ENCODE measurements at places on chromosomes 16 and 17. TPM values are rescaled to one million over a fixed set of nuclear protein-coding genes. Genes with fewer than 3 reads are reported as not detected.

DNA sequence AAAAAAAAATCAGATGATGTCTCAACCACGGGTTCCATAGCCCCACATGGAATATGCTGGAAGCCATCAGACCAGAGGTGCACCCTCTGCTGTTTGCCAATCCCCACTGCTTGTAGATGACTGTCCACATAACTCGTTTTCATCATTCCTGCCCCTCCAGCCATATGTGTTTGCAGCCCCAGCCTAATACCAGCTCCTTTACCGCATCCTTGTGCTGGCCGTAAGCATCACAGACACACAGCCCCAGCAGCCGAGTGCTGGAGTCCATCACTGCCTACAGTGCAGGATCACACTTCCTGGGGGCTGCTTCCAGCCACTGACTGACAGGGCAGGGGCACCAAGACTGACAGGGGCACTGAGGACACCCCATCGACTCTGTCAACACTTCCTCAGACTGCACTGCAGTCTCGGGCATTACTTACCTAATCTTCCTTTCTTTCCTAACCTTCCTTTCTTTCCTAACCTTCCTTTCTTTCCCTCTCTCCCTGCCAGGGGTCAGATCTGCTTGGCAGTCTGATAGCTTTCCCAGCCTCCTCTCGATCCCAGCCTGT, 5.0 kb downstream of the RCVRN start:
- no peak for DNase-seq
- no peaks in the 10 kb centered on the region for H3K36me3 ChIP-seq
- H3K27ac ChIP-seq = no peak overlapping the region
- H3K4me1 ChIP-seq = peaks cover 11% of the 10 kb centered on the region

DNA sequence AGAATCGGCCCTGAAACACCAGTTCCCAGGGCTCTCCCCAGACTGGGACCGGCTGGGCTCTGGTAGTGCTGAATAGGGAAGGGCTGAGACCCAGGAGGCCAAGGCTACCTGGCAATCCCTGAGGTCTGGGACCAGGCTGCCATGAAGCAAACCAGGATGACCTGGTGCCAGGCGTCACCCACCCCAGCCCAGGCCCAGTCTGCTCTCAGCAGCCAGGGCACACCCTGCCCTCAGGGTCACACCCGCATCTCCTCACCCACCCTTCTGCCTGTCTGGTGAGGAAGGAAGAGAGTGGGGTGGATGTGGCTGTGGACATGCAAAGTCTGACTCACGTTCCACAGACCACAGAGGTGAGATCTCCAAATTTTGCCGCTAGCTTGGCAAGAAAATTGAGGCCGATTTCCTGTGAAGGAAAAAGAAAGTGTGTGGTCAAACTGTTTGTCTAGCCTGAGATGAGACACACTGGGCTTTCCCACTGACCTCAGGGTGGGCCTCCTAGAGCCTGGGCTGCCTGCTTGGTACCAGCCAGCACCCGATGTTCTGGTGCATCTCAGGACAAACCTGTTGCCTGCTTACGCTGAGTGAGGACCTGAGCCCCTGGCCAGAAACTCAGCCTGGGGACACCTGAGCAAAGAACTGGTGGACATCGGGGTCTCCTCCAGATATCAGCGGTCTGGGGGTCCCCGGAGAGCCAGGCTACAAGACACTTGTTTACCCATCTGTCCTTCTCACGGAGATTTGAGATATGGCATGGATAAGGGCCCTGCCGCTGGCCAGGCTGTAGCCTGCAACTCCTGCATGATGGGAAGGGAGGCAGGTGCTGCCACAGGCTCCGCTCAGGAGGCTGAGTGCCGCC, 6.3 kb upstream of the RAB37 start:
- H3K27ac ChIP-seq = no peak overlapping the region
- H3K36me3 ChIP-seq = no peaks in the 10 kb centered on the region
- H3K4me1 ChIP-seq = no peaks in the 10 kb centered on the region
- no peak for DNase-seq

- H3K27me3 ChIP-seq = no peaks in the 10 kb centered on the region
- no peak overlapping the region for H3K4me3 ChIP-seq
- H3K4me1 ChIP-seq = no peaks in the 10 kb centered on the region
- H3K36me3 ChIP-seq = no peaks in the 10 kb centered on the region
Observed at GRCh38 chr16:5058476-5058875, 7.3 kb downstream of the C16orf89 start.

GRCh38 chr17:76063875-76064546, 8.3 kb downstream of the SRP68 start:
- no peaks in the 10 kb centered on the region for H3K4me1 ChIP-seq
- H3K27ac ChIP-seq = no peak overlapping the region
- DNase-seq = no peak
- H3K27me3 ChIP-seq = no peaks in the 10 kb centered on the region

DNA sequence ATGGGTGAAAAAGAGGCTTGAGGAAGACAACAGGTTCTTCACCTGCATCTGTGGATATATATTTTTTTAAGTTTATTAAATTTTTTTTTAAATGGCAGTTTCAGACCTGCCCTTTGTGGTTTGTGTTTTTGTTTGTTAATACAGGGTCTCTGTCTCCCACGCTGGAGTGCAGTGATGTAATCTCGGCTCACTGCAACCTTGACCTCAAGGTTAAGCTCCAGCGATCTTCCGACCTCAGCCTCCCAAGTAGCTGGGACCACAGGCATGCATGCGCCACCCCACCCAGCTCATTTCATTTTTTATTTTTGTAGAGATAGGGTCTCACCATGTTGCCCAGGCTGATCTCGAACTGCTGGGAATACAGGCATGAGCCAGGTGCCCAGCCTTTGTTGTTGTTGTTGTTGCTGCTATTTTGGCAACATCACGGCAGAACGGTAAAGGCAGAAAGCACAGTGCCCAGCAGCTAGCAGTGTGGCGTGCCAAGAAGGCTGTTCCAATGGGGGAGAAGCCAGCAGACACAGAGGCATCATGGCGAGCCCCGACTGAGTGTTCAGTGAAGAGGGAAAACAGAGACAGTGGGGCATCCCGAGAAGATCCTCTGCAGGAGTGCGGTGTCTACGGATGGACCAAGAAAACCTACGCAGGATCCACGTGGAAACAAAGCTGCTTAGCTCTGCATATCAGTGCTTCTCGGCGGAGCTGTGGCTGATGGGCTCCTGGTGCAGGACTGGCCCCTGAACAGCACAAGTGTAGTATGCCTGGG, 19.6 kb downstream of the TMC6 start:
- peaks cover 10% of the 10 kb centered on the region for H3K4me1 ChIP-seq
- H3K27ac ChIP-seq = no peak overlapping the region
- H3K4me3 ChIP-seq = no peak overlapping the region
- peaks cover 24% of the 10 kb centered on the region for H3K36me3 ChIP-seq
- DNase-seq = no peak
- H3K27me3 ChIP-seq = no peaks in the 10 kb centered on the region

DNA sequence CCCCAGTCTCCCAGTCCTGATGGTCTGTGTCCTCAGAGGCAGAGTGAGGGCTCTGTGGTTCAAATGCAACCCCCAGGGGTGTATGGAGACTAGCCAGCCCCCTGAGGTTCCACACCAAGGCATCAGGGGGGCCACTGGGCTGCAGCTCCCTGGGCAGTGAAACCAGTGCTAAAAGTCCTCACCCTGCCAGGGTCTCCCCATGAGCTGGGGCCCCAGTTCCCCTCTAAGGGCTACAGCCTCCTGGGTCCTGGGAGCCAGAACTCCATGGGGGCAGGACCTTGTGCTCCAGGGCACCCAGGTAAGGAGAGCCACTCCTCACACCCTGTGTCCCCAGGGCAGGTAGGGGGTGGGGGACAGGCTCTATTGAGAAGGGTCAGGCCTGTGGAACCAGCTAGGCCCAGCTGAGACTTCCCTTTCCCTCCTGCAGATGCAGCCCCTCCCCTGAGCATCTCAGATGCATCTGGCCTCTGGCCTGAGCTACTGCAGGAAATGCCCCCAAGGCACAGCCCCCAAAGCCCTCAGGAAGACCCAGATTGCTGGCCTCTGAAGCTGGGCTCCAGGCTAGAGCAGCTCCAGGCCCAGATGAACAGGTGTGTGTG, 6.4 kb upstream of the DCAF7 start:
- no peaks in the 10 kb centered on the region for H3K4me1 ChIP-seq
- H3K36me3 ChIP-seq = no peaks in the 10 kb centered on the region
- H3K27me3 ChIP-seq = peaks cover 2% of the 10 kb centered on the region
- no peak overlapping the region for H3K27ac ChIP-seq
- DNase-seq = no peak

DNA sequence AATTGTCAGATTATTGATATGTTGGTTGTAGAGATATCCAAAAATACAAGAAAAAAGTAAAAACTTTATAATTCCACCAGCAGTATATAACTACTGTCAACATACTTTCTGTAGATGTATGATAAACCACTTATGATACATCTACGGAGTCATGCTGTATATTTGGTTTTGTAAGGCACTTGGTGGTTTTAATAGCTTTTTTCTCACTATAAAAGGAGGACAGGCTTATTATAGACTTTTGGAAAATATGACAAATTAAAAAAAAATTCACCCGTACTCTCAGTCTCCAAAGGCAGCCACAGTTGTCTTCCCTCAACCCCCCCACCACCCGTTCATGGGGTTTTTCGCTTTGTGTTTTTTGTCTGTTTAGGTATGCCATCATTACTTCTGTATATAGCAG, 14.8 kb downstream of the RAI1 start:
- peak overlapping the region; percentile 99 for H3K27ac ChIP-seq
- H3K4me1 ChIP-seq = peaks cover 89% of the 10 kb centered on the region
- no peak overlapping the region for H3K4me3 ChIP-seq
- no peaks in the 10 kb centered on the region for H3K27me3 ChIP-seq

DNA sequence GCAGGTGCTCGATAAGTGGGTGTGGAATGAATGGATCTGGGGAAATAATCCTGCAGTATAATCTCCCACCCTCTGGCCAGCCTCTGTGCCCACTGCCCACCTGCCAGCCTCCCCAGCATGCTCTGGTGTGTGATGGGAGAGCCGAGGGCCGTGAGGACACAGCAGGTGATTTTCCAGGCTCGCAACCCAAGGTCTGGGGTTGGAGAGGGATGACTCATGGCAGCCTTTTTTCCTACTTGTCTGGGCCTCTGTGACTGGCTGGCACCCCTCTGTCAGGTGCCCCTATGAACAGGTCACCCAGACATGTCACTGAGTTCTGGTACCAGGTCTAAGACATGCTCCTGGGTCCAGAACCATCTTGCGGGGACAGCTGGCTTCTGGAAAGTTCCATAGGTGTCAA, 385.7 kb upstream of the TNRC6C start:
- no peak for DNase-seq
- H3K27me3 ChIP-seq = no peaks in the 10 kb centered on the region
- no peak overlapping the region for H3K4me3 ChIP-seq
- H3K4me1 ChIP-seq = peaks cover 18% of the 10 kb centered on the region

- H3K27me3 ChIP-seq = no peaks in the 10 kb centered on the region
- H3K27ac ChIP-seq = peak overlapping the region; percentile 68
- DNase-seq = no peak
- H3K36me3 ChIP-seq = no peaks in the 10 kb centered on the region
- H3K4me1 ChIP-seq = peaks cover 43% of the 10 kb centered on the region
Observed at GRCh38 chr17:50893183-50893993, 27.2 kb upstream of the TOB1 start.

GRCh38 chr16:16120044-16120381, 103.3 kb downstream of the ABCC6 start:
- no peaks in the 10 kb centered on the region for H3K27me3 ChIP-seq
- no peak for DNase-seq
- no peak overlapping the region for H3K4me3 ChIP-seq
- peaks cover 31% of the 10 kb centered on the region for H3K36me3 ChIP-seq
- no peaks in the 10 kb centered on the region for H3K4me1 ChIP-seq
- H3K27ac ChIP-seq = peak overlapping the region; percentile 15

GRCh38 chr16:55756963-55757362, 75.9 kb downstream of the CES1 start:
- H3K4me1 ChIP-seq = no peaks in the 10 kb centered on the region
- no peak overlapping the region for H3K4me3 ChIP-seq
- no peaks in the 10 kb centered on the region for H3K27me3 ChIP-seq
- DNase-seq = no peak
- H3K36me3 ChIP-seq = no peaks in the 10 kb centered on the region

DNA sequence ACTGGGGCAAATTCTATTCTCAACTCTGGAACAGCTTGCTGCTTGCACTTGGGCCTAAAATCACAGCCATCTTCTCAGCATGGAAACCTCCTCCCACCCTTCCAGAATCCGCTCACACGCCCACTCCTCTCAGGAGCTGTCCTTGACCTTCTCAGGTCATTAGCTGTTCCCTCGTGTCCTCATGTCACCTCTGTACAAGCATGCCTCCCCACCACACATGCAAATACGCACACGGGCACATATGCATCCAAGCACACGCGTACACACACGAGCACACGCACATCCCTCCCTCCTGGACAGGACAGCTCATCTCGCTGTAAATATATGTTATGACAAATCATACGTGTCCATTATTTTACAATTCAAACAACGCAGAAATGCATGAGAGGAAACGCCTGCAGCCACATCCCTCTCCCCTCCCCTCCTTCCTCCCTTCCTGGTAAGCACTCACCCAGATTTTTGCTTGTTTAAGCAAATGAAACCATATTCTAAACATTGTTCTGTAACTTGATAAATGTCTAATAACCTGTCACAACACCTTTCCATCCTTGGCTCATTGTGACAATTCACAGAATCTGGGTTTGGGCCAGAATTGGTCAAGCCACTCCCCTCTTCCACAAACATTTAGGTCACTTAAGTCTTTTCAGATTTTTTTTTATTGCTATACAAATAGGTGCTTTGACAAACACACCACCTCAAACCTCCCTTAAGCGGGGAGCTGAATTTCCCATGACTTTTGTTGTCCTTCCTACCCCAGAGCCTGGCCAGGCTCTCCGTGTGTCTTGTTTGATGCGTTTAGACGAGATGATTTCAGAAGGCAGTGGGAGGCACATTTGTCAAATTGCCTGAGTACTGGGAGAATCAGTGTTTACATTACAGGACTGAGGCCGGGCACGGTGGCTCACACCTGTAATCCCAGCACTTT, 41.7 kb downstream of the DNAH17 start:
- peak overlapping the region; percentile 14 for H3K27ac ChIP-seq
- no peaks in the 10 kb centered on the region for H3K36me3 ChIP-seq
- H3K4me1 ChIP-seq = no peaks in the 10 kb centered on the region

GRCh38 chr16:12426122-12426521, 377.6 kb downstream of the CPPED1 start:
- peaks cover 6% of the 10 kb centered on the region for H3K36me3 ChIP-seq
- DNase-seq = no peak
- no peaks in the 10 kb centered on the region for H3K4me1 ChIP-seq
- no peak overlapping the region for H3K27ac ChIP-seq

- no peaks in the 10 kb centered on the region for H3K4me1 ChIP-seq
- no peak for DNase-seq
- H3K36me3 ChIP-seq = no peaks in the 10 kb centered on the region
- peak overlapping the region; percentile 11 for H3K4me3 ChIP-seq
- H3K27ac ChIP-seq = no peak overlapping the region
Observed at GRCh38 chr17:82316651-82317393, 586 bp downstream of the CD7 start.

GRCh38 chr17:71084219-71084618, 914.9 kb downstream of the KCNJ2 start:
- H3K27me3 ChIP-seq = no peaks in the 10 kb centered on the region
- DNase-seq = no peak
- H3K27ac ChIP-seq = no peak overlapping the region
- H3K36me3 ChIP-seq = no peaks in the 10 kb centered on the region

KRT40 gene
- not detected for total RNA-seq

KRT27 gene
- total RNA-seq = not detected

OR1F1 gene
- total RNA-seq = not detected
